ENCODE measurements at places on chromosomes 5 and 9.

- peaks cover 45% of the 10 kb centered on the region for H3K36me3 ChIP-seq
- no peaks in the 10 kb centered on the region for H3K4me1 ChIP-seq
- no peak for DNase-seq
- H3K4me3 ChIP-seq: no peak overlapping the region
- H3K27ac ChIP-seq: no peak overlapping the region
Observed at GRCh38 chr5:150022158-150022531, 21.6 kb downstream of the HMGXB3 start.

- DNase-seq: no peak
- H3K27ac ChIP-seq: no peak overlapping the region
- H3K36me3 ChIP-seq: no peaks in the 10 kb centered on the region
- no peak overlapping the region for H3K4me3 ChIP-seq
- H3K27me3 ChIP-seq: no peaks in the 10 kb centered on the region
Observed at GRCh38 chr5:157116483-157116954, 7.7 kb upstream of the HAVCR2 start.

DNA sequence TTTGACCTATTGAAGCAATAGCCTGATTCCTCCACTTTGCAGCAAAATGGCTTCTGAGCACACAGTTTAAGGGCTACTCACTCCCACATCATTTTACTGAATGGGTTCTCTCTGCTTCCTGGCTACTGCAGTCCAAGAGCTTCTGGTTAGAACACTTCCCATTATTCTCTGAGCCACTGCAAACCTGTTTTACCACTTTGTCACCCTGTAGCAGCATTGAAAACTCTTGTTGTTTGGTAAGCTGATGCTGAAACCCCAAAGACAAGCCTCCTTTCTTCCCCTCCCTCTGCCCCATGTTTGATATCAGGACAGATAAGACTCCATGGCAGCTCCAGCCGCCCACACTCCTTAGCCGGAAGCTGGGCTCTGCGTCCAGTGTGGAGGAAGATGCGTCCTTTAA, 84.4 kb upstream of the RARS1 start:
- DNase-seq: no peak
- no peak overlapping the region for H3K4me3 ChIP-seq
- H3K36me3 ChIP-seq: peaks cover 12% of the 10 kb centered on the region
- H3K4me1 ChIP-seq: peaks cover 19% of the 10 kb centered on the region
- no peaks in the 10 kb centered on the region for H3K27me3 ChIP-seq
- no peak overlapping the region for H3K27ac ChIP-seq

DNA sequence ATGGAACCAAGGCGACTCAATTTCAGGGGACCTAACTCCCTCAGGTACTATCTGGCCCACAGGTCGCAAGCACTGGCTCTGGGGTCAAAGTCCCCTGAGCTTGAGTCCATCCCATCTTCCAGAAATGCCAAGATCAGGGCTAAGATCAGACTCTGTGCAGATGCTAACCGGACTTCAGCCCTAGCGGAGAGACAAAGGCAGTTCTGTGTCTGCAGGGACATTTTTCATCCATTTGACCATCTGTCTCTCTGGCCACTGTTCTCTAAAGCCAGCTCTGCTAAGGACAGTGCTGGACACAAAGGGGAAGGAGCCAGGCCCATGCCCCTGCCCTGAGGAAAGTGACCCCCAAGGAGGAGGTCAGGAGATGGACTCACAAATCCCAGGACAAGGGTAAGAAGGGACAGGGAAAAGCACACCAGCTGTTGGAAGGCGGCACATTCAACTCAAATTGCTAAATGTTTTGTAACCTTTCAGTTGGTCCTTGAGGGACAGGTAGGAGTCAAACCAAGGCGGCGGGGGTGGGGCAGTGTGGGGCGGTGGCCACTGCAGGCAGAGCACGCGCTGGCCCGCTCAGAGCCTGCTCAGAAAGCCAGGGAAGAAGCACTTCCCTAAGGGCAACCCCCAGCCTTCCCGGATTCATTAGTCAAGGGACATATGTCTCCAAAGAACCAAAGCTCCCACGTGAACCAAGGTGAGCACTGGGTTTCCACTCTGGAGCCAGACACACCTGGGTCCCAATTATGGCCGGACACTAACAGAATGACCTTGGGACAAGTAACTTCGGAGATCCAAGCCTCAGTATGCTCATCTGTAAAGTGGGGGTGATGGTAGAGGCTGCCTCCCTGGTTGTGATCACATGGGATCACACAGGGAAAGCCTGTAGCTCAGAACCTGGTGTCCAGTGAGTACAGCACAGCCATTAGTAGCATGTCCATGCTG, 42.8 kb downstream of the STK10 start:
- no peak for DNase-seq
- H3K27ac ChIP-seq: peak overlapping the region; percentile 81
- H3K27me3 ChIP-seq: no peaks in the 10 kb centered on the region
- peaks cover 62% of the 10 kb centered on the region for H3K4me1 ChIP-seq
- H3K36me3 ChIP-seq: peaks cover 15% of the 10 kb centered on the region
- H3K4me3 ChIP-seq: no peak overlapping the region

DNA sequence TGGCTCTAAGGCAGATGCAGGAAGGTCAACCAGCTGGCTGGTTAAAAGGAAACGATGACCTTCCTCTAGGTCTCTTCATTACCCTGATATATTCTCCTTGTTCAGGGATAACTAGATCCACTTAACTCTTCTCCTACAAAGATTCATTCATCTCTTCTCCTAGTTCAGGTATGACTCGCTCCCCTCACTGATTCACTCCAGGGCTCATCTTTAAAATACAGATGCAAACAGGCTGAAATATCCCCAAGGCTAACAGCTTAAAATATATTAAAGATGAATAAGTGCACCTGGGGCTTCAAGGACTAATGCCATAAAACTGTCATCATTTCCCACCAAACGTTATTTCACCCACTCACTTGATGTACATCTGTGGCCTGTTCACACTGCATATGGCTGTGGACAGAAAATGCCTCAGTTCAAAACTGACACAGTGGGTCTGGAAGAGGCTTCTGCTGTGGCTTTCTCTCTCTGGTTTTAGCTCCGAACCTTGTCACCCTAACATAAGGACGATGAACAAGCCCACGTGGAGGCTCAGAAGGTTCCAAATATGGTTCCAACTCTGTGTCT, 366.9 kb downstream of the DEPDC1B start:
- H3K4me1 ChIP-seq: no peaks in the 10 kb centered on the region
- H3K4me3 ChIP-seq: no peak overlapping the region
- H3K36me3 ChIP-seq: no peaks in the 10 kb centered on the region
- H3K27ac ChIP-seq: no peak overlapping the region
- no peaks in the 10 kb centered on the region for H3K27me3 ChIP-seq

- H3K4me3 ChIP-seq: peak overlapping the region; percentile 99
- no peak for DNase-seq
- H3K36me3 ChIP-seq: peaks cover 3% of the 10 kb centered on the region
- peaks cover 7% of the 10 kb centered on the region for H3K4me1 ChIP-seq
- H3K27ac ChIP-seq: no peak overlapping the region
- no peaks in the 10 kb centered on the region for H3K27me3 ChIP-seq
Observed at GRCh38 chr5:97181856-97182545, 1.0 kb downstream of the RIOK2 start.

Data from spinal cord (tissue), 10 donors.